ENCODE measurements at places on chromosomes 16 and 17.

DNA sequence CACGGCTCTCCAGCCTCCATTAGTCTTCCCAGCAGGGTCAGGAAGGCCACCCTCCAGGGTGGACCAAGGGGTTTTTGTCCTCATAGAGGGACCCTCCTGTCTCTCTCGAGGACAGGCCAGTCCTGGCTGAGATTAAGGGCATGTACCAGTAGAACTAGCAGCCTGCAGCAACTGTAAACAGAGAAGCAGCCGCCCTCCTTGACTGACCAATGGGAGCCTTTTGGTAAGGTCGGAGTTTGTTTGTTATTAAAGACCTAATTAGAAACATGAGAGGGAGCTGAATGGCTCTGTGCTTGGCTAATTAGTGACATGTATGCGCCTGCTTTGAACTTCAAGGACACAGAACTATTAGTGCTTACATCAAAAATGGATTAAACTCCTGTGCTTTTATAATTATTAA lies 80.0 kb downstream of the CCDC182 start:
- DNase-seq: peak; percentile 59

DNA sequence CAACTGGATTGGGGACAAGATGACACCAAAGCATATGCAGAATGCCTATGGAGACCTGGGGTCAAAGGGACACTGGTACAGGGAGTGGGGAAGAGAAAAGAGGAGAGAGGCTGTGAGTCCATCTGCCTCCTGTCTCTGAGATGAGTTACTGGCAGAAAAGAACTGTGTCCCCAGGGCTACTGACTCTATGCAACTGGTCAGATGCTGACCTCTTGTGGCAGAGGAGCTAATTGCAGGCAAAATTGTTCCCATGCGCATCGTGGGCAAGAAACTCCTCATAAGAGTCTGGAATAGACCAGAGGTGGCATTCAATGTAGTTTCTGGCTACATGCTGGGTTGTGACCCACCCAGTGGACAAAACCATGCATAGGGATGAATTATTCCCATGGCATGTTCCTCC lies 26.1 kb upstream of the MLKL start:
- peak; percentile 72 for DNase-seq

DNA sequence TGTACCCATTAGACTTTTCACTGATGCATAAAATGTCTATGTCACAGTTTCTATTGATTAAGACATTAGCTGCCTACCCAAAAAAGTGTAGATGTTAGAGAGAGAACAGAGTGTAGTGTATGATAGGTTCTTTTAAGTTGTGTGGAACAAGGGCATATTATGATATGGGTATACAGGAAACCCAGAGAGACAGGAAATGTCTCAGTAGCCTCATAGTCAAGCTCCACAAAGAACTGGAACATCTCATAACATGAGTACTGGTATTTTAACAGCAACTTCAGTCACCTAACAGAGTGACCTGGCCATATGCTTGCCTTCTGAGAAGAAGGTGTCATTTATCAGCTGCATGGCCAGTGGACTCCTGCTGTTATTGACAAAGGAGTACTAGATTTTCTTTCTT lies 128.1 kb downstream of the RGS9 start:
- no peak for DNase-seq

DNA sequence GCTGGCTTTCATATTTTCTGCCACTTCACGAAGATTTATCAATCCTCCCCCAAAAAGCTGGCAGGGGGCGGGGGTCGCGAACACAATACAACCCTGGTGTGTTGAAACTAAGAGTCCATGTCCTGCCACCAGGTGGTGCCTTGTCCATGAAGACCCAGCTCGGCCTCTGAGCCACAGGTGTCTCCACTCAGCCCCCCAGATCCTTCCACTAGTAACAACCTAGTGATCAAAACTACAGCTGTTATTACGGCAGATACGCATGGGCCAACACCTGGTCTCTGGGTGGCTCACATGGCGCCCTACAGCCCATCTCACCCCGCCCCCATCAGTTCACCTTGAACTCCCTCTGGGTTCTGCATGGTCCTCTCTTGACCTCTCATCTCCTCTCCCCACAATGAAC lies 27.7 kb downstream of the USP7 start:
- peak; percentile 65 for DNase-seq

GRCh38 chr16:49597796-49598195 lies 224.2 kb downstream of the C16orf78 start:
- DNase-seq: peak; percentile 16

- peak; percentile 12 for DNase-seq
These were observed 20.2 kb upstream of the GUCY2D start for GRCh38 chr17:7982173-7982572.

GRCh38 chr16:67404740-67405226 lies 11.5 kb upstream of the TPPP3 start:
- no peak for DNase-seq

DNA sequence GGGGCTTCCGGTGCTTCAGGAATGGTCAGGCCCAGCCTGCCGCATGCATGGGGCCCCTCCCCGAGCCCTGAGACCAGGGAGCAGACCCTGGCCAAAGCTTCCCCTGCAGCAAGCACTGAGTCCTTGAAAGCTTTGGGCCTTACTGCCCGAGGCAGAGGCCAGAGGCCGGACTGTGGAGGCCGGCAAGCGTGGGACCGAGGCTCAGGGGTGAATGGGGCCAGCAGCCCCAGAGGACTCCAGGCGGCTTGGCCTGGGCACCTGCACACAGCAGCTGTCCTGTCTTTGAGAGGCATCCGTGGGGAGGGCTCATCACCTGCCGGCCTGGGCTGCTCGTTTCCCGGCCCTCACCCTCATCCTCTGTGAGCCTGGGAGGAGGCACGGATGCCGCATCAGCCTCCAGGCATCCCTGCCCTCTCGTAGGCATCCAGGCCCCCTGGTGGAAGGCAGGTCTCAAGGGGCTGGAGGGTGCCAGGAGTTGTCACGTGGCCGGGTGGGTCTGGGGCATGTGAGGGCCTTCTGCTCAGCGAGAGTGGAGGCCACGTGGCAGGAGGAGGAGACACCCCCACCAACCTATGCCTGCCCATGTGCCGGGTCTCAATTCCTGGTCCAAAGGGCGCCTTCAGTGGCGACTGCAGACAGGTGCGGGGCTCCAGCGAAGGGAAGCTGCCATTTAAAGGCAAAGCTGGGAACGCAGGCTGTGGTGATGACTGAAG lies 31.4 kb downstream of the CACNA1H start:
- no peak for DNase-seq

GRCh38 chr17:32523017-32523680 lies 36.4 kb downstream of the CDK5R1 start:
- no peak for DNase-seq

Measured in H9 (cell line).